ENCODE measurements at places on chromosomes 13 and 19.
A peak's percentile ranks its signal among the peaks of the same experiment; 100 is the strongest.

DNA sequence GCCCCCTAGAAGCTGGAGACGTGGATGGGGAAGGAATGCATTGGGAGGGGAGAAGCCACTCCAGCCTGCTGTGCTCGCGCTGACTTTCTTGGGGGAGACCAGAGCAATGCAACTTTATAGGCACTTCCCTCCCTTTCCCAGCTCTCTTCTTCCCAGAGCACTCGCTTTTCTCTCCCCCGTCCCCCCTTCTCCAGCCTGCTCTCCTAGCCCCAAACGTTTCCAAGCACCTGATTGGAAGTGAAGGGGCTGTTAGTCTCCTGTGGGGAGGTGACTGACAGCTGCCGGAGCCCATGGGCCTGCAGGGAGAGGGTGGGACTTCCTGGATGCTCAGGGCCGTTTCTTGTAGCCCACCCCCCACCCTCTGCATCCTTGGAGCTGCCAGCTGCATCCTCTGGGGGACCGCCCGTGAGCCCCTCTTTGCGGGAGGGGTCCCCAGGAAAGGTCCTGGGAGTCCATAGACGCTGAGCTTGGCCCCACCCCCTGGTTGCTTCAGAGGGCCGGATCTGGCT lies 2.5 kb downstream of the HDGFL2 start:
- DNase-seq: no peak

GRCh38 chr19:18644196-18645034 lies 7.6 kb downstream of the KLHL26 start:
- no peak for DNase-seq

GRCh38 chr19:14476673-14477401 lies 1.7 kb upstream of the PTGER1 start:
- DNase-seq: no peak

DNA sequence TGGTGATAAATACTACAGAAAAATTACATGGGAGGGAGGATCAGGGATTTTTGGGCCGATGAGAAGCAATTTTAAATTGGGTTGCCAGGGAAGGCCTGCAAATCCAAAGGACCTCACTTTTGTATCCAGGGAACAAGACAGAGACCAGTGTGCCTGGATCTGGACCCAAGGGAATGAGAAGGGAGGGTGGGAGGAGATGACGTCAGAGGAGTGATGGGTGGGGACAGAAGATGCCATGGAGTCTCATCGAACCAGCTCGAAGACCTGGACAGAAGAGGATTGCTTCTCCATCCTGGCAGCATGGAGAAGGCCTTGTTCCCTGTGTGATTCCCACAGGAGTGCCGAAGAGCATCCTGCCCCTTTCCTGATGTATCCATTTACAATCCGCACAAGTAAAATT lies 68.9 kb downstream of the ITGBL1 start:
- DNase-seq: no peak

- no peak for DNase-seq
Observed at GRCh38 chr19:18513868-18514267, 8.0 kb downstream of the ELL start.

GRCh38 chr13:79861731-79862130 lies 380.8 kb downstream of the NDFIP2 start:
- no peak for DNase-seq

DNA sequence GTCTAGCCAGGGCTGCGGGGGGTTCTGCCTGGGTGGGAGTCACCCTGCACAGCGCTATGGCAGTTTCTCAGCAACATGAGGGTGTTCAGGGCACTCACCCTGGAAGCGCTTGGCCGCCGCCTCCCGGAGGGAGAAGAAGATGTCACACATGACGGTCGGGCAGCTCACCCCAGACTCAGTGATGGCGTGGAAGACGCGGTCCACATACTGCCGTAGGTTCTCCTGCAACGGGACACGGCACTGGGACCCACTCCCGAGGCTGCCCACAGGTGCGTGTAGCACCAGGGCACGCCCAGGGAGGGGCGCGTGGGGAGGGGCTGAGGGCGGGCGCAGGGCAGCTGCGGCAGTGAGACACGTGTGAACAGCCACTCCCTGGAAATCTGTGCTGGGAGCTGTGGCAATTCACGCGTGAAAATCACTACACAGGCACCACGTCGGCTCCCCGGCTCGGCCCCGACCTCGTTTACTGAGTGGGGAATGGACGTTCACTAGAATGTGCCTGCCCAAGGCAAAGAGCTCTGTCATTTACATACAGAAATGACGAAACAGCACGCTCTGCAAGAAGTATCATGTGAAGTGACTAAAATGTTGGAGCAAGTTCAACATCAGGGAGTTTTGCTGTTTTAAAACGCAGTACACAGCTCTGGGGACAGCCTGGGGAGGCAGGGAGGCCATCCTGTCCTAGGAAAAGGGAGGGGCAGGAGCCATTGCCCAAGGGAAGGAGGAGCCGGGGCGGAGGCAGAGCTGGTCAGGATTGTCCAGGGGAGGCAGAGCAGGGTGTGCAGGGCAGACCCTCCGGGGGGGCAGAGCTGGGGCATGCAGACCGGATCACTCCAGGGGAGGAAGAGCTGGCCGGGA lies 41.5 kb upstream of the C13orf46 start:
- no peak for DNase-seq

GRCh38 chr13:97879646-97880310 lies 73.7 kb upstream of the IPO5 start:
- DNase-seq: no peak

DNA sequence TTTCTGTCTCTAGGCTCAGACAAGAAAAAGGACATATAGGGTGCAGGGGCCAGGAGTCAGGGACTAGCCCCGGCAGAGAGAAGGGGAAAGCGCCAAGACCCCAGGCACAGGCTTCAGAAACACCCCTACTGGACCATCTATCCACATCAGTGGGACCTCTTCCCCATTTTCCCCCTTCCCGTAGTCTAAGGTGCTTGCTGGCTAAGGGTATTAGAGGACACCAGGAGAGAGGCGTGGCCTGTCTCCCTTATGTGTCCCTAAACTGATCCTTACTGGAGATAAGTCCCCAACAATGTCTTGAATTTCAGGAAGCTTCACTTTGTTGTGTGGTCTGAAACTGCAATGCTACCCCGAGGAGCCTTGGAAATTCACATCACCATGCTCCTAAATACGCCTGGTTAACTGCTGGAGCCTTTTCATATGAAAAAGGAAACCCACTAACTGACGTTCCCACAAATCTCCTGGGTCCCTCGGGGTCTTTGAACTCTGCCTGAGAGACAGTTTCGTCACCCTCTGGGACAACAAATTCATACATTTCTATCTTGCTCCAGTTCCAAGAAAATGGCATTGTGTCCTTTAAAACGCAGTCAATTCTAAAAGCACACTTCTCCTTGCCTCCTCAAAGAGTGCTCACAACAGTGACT lies 197.7 kb downstream of the COL4A1 start:
- DNase-seq: no peak

DNA sequence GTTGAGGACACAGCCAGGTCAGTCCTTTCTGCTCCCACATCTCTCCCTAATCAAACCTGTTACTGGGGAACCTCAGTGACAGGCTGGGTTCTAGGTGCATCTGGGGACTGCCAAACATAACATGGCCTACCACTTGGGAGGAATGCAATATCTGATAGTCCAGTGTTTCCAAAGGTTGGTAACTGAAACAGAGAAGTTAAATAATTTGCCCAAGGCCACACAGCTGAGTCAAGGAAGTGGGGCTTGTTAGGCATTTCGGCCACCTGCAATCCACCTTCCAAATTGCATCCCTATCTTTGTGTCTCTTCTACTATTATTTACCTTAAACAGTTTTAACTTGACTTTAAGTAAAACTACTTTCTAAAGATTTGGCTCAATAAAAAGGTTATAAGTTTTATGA lies 731.3 kb downstream of the UQCRFS1 start:
- DNase-seq: no peak

DNA sequence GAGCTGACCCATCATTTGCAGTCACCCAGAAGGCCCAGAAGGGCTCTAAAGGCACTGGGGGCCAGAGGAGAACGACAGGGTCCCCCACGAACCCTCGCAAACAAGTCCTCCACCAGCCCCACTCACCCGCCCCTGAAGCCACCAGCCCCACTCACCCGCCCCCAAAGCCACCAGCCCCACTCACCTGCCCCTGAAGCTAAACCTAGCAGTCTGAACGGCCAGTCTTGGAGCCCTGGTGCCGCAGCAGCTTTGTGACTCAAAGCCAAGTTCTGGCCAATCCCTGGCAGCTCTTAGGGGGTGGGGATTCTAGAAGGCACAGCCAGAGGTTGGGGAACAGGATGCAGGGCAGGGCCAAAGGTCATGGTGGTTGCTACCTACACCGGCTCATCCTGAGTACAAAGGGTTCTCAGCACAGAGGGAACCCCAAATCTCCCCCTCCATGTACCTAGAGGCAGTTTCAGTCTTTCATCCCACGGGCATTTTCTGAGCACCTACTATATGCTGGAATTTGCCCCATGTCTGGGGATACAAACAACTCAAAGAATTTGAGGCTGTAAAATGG lies at the start of gene IQCN:
IQCN (minus strand) TSS at position 234 of the 562 bp plus-strand sequence. CDS start 4,974 bp downstream, outside the sequence.
- no peak for DNase-seq

DNA sequence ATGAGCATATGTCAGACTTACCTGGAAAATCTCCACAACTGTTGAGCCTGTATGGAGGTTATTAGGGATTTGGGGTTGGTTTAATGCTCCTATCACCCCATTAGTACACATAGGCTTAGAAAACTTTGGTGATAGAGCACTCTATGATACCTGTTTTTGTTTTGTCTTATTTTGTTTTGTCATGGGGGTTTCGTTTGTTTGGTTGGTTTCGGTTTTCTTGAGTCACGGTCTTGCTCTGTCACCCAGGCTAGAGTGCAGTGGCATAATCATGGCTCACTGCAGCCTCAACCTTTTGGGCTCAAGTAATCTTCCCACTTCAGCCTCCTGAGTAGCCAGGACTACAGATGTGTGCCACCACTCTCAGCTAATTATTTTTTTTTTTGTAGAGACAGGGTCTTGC lies 70.0 kb downstream of the MZT1 start:
- no peak for DNase-seq

- peak; percentile 45 for DNase-seq
Observed at GRCh38 chr19:1942078-1942933, 1.3 kb downstream of the CSNK1G2 start.

DNA sequence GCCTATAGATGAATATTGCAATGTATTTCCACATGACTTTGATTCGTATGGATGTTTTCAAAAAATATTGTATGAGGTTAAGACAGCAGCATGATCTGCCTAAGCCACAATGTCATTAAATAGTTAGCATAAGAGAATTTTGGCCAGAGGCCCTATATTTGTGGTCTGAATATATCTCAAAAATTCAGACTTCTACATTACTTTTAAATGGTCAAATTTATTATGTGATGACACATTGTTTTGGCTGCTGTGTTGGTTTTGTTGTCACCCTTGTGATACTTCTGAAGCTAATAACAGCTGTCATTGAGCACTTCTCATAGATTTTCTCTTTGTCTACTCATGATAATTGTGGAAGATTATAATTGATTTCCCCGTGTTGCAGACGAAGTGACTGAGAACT lies 288.2 kb downstream of the MYO16 start:
- no peak for DNase-seq

DNA sequence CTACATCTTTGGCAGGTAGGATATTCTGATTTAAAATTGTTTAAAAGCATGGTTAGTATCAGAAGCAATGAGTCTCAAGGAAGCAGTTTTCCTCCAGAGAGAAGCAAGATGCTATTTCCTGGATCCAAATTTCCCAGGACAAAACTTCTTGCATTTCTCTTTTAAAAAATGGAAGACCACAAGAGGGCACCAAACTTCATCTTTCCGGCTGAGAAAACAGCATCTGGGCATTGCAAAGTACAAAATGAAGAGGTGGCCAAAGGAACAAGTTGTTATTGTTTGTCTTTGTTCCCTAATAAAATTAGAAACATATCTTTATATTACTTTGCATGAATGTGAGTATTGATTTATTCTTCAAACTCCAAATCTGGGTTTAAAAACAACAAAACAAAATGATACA lies 60.0 kb upstream of the LRCH1 start:
- no peak for DNase-seq

- DNase-seq: no peak
Observed at GRCh38 chr19:40633207-40633606, 32.0 kb downstream of the LTBP4 start.

- DNase-seq: no peak
Observed at GRCh38 chr13:98419786-98420553, 156.9 kb downstream of the STK24 start.

GRCh38 chr19:56125806-56126590 lies 4.9 kb upstream of the ZNF787 start:
- DNase-seq: no peak

GRCh38 chr19:14160017-14160703 lies 23.8 kb upstream of the ASF1B start:
- DNase-seq: no peak

- DNase-seq: no peak
Observed at GRCh38 chr13:114145722-114146121, 13.3 kb upstream of the RASA3 start.

GRCh38 chr19:10112037-10112761 lies 706 bp downstream of the P2RY11 start:
- DNase-seq: no peak

- peak; percentile 15 for DNase-seq
Observed at GRCh38 chr13:110138010-110138699, 168.8 kb downstream of the COL4A1 start.

- no peak for DNase-seq
Observed at GRCh38 chr13:93805736-93806135, 579.1 kb downstream of the GPC6 start.

DNA sequence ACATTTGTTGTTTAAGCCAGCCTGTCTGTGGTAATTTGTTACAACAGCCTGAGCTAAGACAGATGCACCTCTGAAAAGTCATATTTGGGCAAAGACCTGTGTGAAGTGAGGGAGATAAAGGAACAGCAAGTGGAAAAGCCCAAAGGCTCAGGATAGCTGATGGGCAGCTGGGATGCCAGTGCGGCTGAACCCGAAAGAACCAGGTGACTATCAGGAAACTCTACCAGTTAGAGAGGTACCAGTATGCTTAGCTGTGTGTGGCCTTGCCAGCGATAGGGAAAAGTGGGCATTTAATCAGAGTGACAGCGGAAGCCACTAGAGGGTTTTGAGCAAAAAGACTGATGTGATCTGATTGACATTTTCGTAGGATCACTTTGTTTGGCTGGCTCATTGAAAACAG lies 764.8 kb upstream of the GPC6 start:
- DNase-seq: no peak

- DNase-seq: peak; percentile 9
Observed at GRCh38 chr19:17294051-17294891, 9.0 kb downstream of the ABHD8 start.

- no peak for DNase-seq
Observed at GRCh38 chr13:20565115-20565736, 1.7 kb upstream of the IFT88 start.

- no peak for DNase-seq
Observed at GRCh38 chr19:29695765-29696564, 19.1 kb downstream of the C19orf12 start.

DNA sequence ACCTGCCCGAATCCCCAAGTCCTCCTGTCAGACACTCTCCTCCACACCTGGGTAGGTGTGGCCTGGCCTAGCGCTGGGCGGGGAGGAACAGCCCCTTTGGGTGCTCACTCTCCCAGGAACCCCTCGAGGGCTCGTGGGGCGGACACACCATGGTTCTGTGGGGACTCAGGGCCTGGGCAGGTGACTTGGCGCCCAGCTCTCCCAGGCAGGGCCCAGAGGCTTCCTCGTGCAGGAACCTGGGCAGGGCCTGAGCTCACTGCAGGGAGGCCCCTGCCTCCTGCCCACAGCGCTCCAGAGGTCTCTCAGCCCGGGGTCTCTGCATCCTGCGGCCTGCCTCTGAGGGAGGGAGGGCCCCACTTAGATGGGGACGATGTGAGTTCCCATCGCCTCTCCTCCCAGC lies 11.9 kb downstream of the LSM4 start:
- no peak for DNase-seq

Data from activated naive CD4-positive, alpha-beta T cell (primary cell).